ENCODE measurements at places on chromosomes 2 and 18.

- DNase-seq: no peak
These were observed 1896.8 kb upstream of the CELF4 start for GRCh38 chr18:39462436-39462835.

DNA sequence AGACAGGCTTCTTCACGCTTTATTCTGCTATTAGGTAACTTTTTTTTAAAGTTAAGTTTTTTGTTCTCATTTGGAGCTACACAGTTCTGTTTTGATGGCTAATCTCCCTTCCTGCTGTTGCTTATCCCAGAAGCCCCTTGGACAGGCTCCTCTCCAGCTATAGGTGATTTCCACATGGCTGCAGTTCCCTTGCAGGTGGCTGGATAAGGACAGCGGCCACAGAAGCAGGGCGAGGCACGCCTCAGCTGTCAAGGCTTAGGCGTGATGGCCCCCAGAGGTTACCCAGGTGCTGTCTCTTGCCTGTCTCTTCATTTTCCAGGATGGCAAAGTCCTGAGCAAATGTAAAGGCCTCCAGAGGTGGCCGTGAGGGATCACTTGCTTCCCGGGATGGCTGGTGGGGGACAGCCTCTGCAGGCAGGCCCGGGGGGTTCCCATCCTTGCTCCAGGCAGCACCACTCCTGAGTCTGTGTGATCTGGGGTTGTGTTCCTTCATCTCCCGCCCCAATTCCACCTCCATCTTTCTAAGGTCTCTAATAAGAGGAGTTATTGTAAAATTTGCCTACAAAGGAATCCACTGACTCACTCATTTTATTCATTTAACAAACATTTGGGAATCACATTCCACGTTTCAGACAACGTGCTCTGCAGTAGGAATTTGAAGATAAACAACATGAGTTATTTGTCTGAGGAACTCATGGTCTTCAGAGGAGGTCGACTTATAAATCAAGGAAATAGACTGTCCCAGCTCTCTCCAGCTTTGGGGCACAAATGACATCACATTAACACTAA is 53.4 kb downstream of the NAPG start:
- DNase-seq: no peak

DNA sequence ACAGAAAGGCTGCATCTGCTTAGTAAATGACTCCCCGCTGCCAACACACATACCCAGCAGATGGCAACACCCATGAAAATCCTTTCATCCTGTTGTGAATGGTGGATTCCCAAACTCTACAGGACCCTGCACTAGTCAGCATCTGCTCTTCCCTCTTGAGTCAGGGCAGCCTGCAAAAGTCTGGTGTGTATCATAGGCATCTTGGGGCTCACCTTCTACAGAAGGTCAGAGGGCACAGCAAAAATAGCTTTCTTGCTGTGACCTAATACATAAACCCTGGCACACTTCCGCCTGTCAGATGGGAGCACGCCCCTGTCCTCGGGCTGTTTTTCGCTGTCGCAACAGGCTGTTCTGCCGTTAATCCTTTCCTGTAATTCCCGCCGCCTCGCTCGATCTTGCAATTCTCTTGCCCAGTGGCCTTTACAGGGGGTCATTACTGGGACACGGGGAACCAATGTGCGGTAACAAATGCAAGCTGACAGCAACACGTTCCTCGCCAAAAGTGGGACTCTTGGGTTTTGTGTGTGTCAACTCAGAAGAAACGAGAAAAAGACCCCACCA is 19.9 kb upstream of the SCYGR1 start:
- peak; percentile 72 for DNase-seq

DNA sequence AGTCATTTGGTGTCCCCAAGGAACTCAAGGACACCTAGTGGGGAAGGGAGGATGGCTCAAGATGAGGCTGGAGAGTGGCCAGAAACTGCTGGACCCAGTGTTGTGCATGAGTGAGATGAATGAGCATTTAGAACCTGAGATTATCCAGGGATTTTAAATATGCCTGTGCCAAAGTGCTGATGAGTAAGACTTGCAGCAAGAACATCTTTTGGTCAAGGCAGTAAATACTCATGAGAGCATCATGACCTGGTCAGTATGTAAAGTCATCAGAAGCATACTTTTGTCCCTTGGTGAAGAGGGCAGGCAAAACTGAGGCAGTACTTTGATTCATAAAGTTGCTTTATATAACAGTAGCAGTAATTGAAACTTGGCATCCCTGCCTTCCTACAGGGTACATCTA is 3.1 kb upstream of the SPP2 start:
- DNase-seq: no peak

- no peak for DNase-seq
These were observed 168.3 kb downstream of the RNF152 start for GRCh38 chr18:61724532-61724931.

DNA sequence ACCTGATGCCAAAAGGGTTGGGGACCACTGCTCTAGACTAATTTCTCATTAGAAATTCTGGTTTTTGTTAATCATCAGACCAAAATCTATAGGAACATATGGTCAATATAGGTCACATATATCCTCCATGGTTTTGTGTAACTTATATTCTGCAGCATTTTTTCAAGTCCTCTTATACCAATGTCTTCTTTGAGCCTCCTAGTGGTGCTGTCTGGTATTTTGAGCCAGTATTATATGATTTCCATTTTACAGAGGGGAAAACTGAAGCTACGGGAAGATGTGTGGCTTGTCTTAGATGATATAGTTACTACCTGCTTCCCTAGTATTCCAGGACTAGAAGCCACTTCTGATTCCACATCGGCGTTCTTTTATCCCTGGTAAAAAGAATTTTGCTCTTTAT is 13.8 kb downstream of the MAPK4 start:
- DNase-seq: no peak

GRCh38 chr2:3128786-3129185 is 248.8 kb downstream of the EIPR1 start:
- DNase-seq: no peak

DNA sequence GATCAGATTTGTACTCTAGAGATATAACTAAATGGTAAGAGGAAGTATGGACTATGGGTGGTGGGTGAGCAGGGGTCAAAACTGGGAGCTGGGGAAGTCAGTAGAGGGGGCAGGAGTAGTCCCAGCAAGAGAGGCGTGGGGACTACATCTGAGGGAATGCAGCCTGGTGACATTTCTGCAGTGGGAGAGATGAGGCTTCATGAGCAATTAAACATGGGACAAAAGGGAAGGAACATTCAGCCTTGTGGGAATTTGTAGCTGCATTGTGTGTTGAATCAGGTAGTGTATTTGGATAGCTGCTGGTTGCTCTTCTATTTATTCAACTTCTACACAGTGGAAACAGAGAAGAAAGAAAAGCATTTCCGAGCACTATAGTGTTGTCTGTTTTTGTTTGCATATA is 3.6 kb downstream of the CNOT11 start:
- DNase-seq: no peak

DNA sequence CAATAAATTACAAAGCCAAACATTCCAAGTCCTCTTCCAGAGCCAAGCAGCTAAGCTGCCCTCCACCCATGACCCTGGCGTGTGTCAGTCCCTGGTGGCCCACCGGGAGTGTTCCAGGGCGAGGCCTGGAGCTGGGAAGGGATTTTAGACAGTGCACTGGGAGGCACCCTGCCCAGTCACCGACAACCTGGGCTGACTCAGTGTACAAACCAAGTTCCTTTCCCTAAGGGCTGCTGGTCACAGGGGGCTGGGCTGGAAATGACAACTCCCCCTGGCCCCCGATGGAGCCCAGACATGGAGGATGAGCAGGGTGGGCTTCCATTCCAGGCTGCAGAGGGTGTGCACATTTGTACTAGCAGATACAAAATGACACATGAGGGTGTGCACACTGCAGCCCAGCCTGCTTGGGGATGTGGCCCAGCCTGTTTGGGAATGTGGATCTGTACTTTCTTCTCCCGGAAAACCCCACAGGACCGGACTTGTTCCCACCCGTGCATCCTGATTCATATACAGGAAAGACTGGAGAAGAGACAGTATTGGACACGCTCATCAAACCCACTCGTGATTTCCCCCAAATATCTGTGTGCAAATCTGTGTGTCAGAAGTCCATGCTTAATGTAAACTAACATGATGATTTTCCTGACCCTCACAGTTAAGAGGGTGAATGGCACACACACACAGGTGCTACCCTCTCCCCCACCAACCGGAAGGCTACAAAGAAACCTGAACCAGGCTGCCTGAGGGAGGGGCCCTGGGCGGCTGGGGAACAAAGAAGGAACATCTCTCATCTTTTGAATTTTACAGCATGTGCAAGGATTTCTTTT is 58.9 kb downstream of the NDUFA10 start:
- DNase-seq: peak; percentile 58

- DNase-seq: no peak
These were observed 83.4 kb downstream of the MTCL1 start for GRCh38 chr18:8788503-8789429.

GRCh38 chr2:62554440-62554839 is 48.4 kb upstream of the TMEM17 start:
- no peak for DNase-seq

DNA sequence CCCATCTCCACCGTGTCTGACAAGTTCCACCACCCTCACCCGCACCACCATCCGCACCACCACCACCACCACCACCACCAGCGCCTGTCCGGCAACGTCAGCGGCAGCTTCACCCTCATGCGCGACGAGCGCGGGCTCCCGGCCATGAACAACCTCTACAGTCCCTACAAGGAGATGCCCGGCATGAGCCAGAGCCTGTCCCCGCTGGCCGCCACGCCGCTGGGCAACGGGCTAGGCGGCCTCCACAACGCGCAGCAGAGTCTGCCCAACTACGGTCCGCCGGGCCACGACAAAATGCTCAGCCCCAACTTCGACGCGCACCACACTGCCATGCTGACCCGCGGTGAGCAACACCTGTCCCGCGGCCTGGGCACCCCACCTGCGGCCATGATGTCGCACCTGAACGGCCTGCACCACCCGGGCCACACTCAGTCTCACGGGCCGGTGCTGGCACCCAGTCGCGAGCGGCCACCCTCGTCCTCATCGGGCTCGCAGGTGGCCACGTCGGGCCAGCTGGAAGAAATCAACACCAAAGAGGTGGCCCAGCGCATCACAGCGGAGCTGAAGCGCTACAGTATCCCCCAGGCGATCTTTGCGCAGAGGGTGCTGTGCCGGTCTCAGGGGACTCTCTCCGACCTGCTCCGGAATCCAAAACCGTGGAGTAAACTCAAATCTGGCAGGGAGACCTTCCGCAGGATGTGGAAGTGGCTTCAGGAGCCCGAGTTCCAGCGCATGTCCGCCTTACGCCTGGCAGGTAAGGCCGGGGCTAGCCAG is 1.2 kb downstream of the ONECUT2 start:
- DNase-seq: no peak

DNA sequence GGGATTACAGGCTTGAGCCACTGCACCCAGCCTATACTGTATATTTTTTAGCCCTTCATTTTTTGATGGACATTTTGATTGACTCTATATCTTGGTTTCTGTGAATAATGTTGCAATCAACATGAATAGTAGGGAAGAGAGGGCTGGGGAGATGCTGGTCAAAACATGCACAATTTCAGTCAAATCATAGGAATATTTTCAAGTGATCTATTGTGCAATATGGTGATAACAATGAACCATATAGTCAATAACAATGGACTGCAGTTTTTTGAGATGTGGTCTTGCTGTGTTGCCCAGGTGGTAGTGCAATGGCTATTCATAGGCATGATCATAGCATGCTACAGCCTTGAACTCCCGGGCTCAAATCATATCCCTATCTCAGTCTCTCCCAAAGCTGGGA is 264.7 kb upstream of the TMEFF2 start:
- DNase-seq: no peak

- DNase-seq: no peak
These were observed 110.6 kb downstream of the HNRNPLL start for GRCh38 chr2:38492042-38492615.

DNA sequence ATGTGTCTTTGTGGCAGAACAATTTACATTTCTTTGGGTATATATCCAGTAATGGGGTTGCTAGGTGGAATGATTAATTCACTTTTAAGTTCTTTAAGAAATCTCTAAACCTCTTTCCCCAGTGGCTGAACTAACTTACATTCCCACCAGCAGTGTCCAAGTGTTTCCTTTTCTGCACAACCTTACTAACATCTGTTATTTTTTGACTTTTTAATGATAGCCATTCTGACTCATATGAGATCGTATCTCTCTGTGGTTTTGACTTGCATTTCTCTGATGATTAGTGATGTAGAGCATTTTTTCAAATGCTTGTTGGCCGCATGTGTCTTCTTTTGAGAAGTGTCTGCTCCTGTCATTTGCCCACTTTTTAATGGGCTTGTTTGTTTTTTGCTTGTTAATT is 43.1 kb upstream of the PTH2R start:
- no peak for DNase-seq

DNA sequence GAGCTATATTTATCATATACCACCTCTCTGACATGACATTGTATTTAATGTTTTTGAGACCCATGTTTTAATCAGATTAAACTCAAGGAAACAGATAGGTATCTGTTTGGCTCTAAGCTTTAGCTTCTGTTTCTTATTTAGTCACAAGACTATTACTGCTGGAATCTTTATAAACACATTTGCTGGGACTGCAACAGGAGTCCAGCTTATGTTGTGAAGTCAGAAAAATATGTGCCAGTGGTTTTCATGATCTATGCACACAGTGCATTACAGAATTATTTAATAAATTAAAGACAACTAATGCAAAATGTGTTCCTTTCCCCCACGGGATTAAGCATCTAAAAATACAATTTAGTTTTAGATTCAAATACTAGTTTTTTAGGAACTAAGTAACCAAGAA is 338.9 kb downstream of the ZEB2 start:
- no peak for DNase-seq

DNA sequence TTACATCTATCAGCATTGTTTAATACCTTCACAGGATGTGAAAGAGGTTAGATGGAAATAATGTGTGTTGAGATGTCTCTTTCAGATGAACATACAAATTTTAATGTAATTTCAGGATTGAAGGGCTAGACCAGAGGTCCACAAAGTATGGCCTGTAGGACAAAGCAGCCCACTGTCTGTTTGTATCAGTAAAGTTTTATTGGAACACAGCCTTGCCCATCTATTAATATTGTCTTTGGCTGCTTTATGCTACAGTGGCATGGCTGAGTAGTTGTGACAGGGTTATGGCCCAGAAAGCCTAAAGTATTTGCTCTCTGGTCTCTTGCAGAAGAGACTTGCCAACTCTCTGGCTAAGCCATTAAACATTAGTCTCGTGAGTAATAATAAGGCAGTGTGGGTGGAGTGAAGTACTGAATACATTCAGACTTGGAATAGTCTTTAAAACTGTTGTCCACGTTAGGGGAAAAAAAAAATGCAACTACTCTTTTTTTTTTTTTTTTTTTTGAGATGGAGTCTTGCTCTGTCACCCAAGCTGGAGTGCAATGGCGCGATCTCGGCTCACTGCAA is 74.5 kb upstream of the NOSTRIN start:
- no peak for DNase-seq

DNA sequence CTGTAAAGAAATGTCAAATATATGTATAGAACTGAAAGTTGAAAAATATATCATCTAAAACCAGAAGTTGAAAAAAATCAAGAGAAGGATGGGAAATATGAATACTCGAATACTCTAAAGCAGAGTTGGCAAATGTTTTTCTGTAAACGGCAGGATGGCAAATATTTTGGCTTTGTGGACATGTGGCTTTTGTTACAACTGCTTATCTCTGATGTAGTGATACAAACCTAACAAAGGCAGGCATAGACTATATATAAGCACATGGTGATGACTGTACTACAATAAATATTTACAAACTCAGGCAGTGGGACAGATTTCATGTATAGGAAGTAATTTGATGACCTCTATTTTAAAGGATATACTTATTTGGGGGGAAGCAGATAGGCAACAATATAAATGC is 224.6 kb upstream of the LRRTM4 start:
- DNase-seq: no peak
